ENCODE measurements at places on chromosomes 16 and 17.

DNA sequence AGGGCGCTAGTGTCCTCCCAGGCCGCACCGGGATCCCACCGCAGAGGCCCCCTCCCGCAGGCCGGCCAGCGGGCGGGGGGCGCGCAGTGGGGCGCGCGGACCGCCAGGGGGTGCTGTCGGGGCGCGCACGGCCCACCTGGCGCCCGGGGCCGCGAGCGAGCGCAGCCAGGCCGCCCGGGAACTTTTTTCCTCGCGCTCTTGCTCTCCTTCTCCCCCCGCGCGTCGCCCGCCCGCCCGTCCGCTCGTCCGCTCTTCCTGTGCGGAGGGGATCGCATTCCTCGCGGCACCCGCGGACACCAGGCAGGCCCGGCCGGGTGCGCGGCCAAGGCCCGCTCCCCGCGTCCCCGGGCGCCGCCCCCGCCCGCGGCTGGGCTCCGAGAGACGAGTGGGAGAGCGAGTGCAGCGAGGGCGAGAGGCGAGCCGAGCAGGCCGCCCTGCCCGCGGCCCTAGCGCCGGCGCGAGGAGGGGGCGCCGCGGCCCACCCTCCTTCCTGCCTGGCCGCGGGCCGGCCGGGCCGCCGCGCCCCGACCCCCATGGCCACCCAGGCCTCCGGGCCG lies at the start of gene RAI1:
Gene RAI1, plus strand, starts transcription at position 272 of the 557 bp plus-strand sequence. CDS start 111,491 bp downstream, outside the sequence.
- DNase-seq, result peak; percentile 54

GRCh38 chr16:79083508-79084299 lies 516.8 kb downstream of the MAF start:
- no peak for DNase-seq

DNA sequence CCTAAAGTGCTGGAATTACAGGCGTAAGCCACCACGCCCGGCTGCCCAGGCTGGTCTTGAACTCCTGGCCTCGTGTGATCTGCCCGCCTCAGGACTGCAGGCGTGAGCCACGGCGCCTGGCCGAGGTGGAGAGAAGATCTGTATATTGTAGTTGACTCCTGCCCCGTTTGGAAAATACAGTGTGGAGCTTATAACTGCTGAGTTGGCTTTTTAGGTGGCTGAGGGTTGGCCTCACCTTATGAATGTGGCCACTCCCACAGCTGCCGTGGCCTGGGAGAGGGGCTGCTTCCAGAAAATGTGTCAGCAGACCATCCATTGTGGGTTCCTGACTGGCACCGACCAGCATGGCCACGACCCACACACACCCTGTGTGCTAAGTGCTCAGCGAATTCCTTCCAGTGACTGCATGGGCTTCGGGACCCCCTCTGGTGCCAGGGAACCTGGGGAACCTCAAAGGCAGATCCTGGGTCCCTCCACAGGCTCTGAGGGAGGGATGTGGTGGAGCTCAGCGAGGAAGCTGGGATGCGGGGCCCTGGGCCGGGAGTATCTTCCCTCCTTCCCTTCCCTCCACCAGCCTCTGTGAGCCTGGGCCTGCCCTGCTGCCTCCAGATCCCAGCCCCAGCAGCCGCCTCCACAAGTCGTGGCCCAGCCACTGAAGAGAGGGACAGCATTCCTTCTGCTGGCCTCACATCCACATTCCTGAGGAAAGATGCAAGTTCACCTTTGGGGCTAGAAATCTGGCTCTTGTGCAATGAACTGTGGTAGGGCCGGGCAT lies 10.9 kb upstream of the RAB11FIP3 start:
- no peak for DNase-seq

- peak; percentile 74 for DNase-seq
Observed at GRCh38 chr17:74379495-74380085, 12.3 kb downstream of the GPR142 start.
